ENCODE measurements at places on chromosomes 7 and 10. TPM values are rescaled to one million over a fixed set of nuclear protein-coding genes. Genes with fewer than 3 reads are reported as not detected.

Gene POLR2J2
- 1.6 TPM for polyA plus RNA-seq

Gene BLOC1S2
- 89.6 TPM for polyA plus RNA-seq

Gene CRYGN
- 0.12 TPM for polyA plus RNA-seq

Gene ZNF746
- 8.2 TPM for polyA plus RNA-seq

Gene GDF2
- polyA plus RNA-seq = not detected

Gene CYP17A1
- polyA plus RNA-seq = 0.18 TPM

DNA sequence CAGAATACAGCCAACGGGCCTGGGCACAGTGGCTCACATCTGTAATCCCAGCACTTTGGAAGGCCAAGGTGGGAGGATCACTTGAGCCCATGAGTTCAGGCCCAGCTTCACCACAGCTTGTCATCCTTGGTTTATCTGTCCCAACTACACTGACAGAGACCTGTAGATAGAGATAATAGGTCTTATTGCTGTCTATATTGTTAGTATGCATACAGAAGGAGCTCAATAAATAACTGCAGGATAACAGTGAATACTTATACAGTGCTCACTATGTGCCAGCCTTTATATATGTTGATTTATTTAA lies 1.3 kb downstream of the CNPY4 start:
- no peak for DNase-seq

GRCh38 chr10:12547301-12547771 lies 198.0 kb downstream of the CAMK1D start:
- peak; percentile 32 for DNase-seq

GRCh38 chr10:73076360-73077183 lies 20.1 kb downstream of the P4HA1 start:
- DNase-seq = no peak

All from psoas muscle (tissue), 8 donors.